ENCODE measurements at places on chromosomes 2 and 18. TPM values are rescaled to one million over a fixed set of nuclear protein-coding genes. Genes with fewer than 3 reads are reported as not detected.

- peak; percentile 6 for DNase-seq
- H3K27me3 ChIP-seq, result no peaks in the 10 kb centered on the region
- H3K4me3 ChIP-seq, result no peak overlapping the region
Measured at GRCh38 chr2:241813644-241814392, 4.8 kb downstream of the NEU4 start.

GRCh38 chr2:62760555-62760954, 55.0 kb downstream of the EHBP1 start:
- H3K27me3 ChIP-seq, result no peaks in the 10 kb centered on the region
- DNase-seq, result no peak
- no peaks in the 10 kb centered on the region for H3K36me3 ChIP-seq

- H3K27ac ChIP-seq, result no peak overlapping the region
- H3K4me1 ChIP-seq, result no peaks in the 10 kb centered on the region
- H3K36me3 ChIP-seq, result no peaks in the 10 kb centered on the region
- no peak overlapping the region for H3K4me3 ChIP-seq
Measured at GRCh38 chr18:41391616-41392595, 563.1 kb upstream of the PIK3C3 start.

DNA sequence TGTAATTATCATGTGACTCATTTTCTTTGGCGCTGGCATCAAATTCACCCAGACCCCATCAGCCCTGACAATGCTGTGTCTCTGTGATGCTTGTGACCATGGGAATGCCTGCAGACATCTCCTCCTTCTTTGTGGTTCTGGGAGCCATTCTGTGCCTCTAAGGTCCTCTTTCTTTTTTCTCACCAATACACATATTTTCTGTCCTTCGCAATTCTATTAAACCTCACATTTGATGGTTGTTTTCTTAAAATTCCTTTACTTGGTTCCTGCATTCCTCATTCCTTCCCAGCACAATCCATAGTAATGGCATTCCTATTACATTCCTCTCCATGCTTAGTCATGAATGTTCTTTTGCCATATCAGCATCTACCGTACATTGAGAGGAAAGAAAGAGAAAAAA, 375.3 kb downstream of the PIK3C3 start:
- H3K36me3 ChIP-seq, result no peaks in the 10 kb centered on the region
- no peaks in the 10 kb centered on the region for H3K4me1 ChIP-seq
- DNase-seq, result no peak
- no peak overlapping the region for H3K4me3 ChIP-seq
- no peaks in the 10 kb centered on the region for H3K27me3 ChIP-seq
- H3K27ac ChIP-seq, result no peak overlapping the region

GRCh38 chr2:25297738-25298137, 44.0 kb downstream of the DNMT3A start:
- no peaks in the 10 kb centered on the region for H3K36me3 ChIP-seq
- H3K27ac ChIP-seq, result no peak overlapping the region
- peaks cover 41% of the 10 kb centered on the region for H3K4me1 ChIP-seq
- H3K4me3 ChIP-seq, result no peak overlapping the region
- H3K27me3 ChIP-seq, result no peaks in the 10 kb centered on the region

GRCh38 chr2:73112913-73113854, at the start of gene RAB11FIP5:
Gene RAB11FIP5 (minus strand): TSS chr2:73112948. CDS start chr2:73112777, 171 bp downstream.
- H3K27me3 ChIP-seq, result no peaks in the 10 kb centered on the region
- DNase-seq, result peak; percentile 48
- H3K27ac ChIP-seq, result peak within 1 kb of the TSS; percentile 89

DNA sequence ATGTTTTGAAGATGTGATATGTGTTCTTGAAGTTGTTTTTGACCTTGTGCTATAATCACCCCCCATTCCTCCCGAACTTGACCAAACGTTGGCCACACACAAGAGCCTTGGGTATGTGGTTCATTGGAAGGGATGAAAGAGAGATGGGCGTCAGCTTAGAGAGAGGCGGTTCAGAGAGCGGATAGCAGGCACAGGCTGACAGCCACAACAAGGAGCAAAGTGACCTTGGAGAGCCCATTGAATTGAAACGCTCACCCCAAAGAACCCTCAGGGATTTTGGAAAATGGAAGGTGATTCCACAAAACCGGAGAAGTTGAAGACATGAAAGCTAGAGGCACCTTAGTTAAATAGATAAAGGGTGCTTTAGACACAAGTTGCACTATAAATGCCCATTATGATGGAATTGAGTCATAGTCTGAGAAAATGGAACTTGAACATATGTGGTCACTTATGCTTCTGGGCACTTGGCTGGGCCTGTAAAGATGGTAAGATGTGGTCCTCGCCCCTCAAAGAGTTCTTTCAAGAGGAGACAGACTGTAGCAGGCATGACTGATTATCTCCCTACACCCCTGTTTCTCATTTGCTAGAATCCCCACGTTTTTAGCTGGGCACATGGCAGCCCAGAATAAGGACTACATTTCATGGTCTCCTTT, 188.5 kb upstream of the HAAO start:
- no peaks in the 10 kb centered on the region for H3K27me3 ChIP-seq
- H3K4me1 ChIP-seq, result no peaks in the 10 kb centered on the region
- no peak for DNase-seq
- H3K36me3 ChIP-seq, result no peaks in the 10 kb centered on the region
- H3K4me3 ChIP-seq, result no peak overlapping the region
- H3K27ac ChIP-seq, result no peak overlapping the region

DNA sequence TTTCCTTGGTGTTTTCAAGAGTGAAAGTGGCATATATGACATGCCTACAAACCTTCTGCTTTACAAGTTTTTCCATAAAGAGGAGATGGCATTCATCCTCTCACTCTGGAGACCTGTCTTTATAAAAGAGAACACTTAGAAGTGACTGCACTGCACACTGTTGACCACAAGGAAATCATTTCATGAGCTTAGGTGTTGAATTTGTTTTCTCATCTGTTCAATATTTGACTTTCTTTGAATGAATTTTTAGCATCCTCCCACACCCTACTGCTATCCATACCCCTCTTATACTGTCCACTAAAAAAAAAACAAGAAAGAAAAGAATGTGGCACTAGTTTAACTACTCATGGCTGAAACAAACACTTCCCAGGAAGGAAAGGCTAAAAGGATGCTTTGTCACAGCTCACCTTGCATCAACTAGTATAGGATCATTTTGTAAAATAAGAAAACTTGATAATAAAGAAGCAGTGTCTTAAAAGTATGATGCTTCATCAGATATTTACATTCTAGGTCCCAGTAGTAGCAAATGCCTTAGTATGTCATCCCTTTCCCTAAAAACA, 83.0 kb downstream of the ACVR1 start:
- no peak overlapping the region for H3K4me3 ChIP-seq
- H3K4me1 ChIP-seq, result no peaks in the 10 kb centered on the region
- H3K27me3 ChIP-seq, result no peaks in the 10 kb centered on the region
- no peak for DNase-seq
- H3K36me3 ChIP-seq, result no peaks in the 10 kb centered on the region
- no peak overlapping the region for H3K27ac ChIP-seq

DNA sequence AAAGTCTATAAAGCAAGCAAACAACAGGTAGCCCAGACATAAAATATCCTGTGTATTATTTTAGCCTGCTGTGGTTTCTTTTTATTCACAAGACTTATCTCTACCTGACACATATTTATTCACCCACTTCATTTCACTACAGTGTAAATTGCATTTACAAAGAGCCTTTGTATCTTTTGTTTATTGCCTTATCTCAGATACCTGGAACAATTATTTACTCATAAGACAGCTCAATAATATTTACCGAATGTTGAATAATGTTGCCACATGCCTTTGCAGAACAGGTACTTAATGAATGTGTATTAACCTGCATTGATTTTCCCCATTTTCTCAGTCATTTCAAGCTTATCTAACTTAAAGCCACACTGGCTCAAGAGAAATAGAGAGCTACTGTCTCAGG, 603.6 kb downstream of the FBXO15 start:
- H3K36me3 ChIP-seq, result no peaks in the 10 kb centered on the region
- no peaks in the 10 kb centered on the region for H3K27me3 ChIP-seq
- no peak overlapping the region for H3K27ac ChIP-seq
- no peak for DNase-seq
- H3K4me1 ChIP-seq, result no peaks in the 10 kb centered on the region

DNA sequence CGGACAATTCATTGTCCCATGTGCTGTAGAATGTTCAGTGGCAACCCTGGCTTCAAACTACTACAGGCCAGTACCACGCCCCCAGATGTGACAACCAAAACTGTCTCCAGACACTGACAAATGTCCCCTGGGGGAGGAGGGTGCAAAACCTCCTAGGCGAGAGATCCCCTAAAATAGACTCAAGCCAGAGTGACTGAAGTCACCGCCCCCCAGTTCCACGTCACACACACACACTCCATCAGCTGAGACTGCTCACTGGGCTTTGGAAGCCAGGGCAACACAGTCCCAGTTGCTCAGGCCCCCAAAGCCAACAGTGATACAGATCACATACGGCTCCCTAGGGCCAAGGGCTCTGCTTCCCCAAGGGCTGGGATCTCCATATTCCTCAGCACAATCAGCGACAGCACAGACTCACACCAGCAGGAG, 19.1 kb downstream of the HDAC4 start:
- H3K36me3 ChIP-seq, result no peaks in the 10 kb centered on the region
- H3K4me1 ChIP-seq, result peaks cover 12% of the 10 kb centered on the region
- no peaks in the 10 kb centered on the region for H3K27me3 ChIP-seq
- H3K27ac ChIP-seq, result peak overlapping the region; percentile 63
- no peak for DNase-seq

- H3K4me3 ChIP-seq, result no peak overlapping the region
- no peak overlapping the region for H3K27ac ChIP-seq
- DNase-seq, result no peak
- no peaks in the 10 kb centered on the region for H3K4me1 ChIP-seq
Measured at GRCh38 chr2:240428245-240428644, 7.2 kb upstream of the GPC1 start.

DNA sequence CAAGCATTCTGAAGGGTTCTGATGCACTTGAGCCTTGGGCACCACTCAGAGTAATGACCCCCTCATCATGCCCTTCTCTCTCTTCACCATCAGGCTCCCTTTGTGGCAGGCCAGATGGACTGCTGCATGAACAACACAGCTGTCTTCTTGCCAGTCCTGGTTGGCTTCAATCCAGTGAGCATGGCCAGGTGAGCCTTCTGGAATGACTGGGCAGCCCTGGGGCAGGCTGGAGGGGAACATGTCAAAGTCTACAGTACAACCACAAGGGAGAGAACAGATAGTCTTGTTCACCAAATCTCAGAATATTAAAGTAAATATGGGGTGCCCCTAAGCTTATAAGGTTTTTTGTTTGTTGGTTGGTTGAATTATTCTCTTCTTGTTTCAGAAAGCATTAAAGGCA, 4.4 kb downstream of the GCKR start:
- H3K4me3 ChIP-seq, result no peak overlapping the region
- no peak for DNase-seq
- no peaks in the 10 kb centered on the region for H3K36me3 ChIP-seq
- no peaks in the 10 kb centered on the region for H3K4me1 ChIP-seq
- H3K27ac ChIP-seq, result no peak overlapping the region

DNA sequence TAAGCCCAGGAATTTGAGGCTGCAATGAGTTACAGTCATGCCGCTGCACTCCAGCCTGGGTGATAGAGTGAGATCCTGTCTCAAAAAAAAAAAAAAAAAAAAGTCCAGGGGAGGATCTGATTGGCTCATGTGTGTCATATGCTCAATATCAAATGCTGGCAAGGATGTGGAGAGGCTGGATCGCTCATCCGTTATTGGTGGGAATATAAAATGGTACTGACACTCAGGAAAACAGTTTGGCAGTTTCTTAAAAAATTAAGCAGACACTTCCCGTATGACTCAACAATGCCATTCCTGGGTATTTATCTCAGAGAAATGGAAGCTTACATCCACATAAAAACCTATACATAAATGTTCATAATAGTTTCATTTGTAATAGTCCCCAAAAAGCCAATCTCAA, 68.9 kb downstream of the MEX3C start:
- peaks cover 4% of the 10 kb centered on the region for H3K4me1 ChIP-seq
- no peak for DNase-seq
- no peak overlapping the region for H3K27ac ChIP-seq
- H3K27me3 ChIP-seq, result no peaks in the 10 kb centered on the region
- H3K4me3 ChIP-seq, result no peak overlapping the region
- no peaks in the 10 kb centered on the region for H3K36me3 ChIP-seq

The TMEM17 gene
- total RNA-seq, result 5.9 TPM

The SERPINB13 gene
- not detected for total RNA-seq

The GPR75 gene
- total RNA-seq, result 2.1 TPM

The OR6B2 gene
- total RNA-seq, result 3.3 TPM

The IL1A gene
- total RNA-seq, result not detected

The BCL2 gene
- total RNA-seq, result 64.8 TPM

The CROCC2 gene
- total RNA-seq, result 1.2 TPM

The PGAP1 gene
- 13.2 TPM for total RNA-seq

The DYNAP gene
- total RNA-seq, result not detected

The EFHD1 gene
- total RNA-seq, result 46.7 TPM

The SEC11C gene
- 36.6 TPM for total RNA-seq

The OTOS gene
- total RNA-seq, result not detected

The SP140 gene
- total RNA-seq, result 4.5 TPM
